ENCODE measurements at places on chromosomes 12 and 14.
A peak's percentile ranks its signal among the peaks of the same experiment; 100 is the strongest.

DNA sequence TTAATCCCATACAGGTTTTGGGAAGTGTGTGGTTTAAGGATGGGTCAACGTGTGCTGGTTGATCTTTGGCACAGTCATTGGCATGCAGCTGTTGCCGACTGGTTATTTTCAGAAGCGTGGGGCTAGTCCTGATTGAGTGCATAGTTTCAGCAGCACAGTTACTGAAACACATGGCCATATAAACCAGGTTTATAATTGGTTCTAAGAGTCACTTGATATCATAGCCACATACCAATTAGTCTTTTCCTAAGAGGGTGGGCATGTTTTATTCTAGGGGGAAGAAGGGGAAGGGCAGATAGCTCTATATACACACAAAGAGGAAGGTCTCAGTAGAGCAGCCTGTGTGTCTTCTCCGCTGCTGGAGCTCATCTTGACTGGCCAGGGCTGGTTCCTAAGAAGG lies 11.0 kb upstream of the RPS6KL1 start:
- H3K4me1 ChIP-seq = peaks cover 13% of the 10 kb centered on the region
- H3K27me3 ChIP-seq = peaks cover 6% of the 10 kb centered on the region
- H3K4me3 ChIP-seq = no peak overlapping the region

DNA sequence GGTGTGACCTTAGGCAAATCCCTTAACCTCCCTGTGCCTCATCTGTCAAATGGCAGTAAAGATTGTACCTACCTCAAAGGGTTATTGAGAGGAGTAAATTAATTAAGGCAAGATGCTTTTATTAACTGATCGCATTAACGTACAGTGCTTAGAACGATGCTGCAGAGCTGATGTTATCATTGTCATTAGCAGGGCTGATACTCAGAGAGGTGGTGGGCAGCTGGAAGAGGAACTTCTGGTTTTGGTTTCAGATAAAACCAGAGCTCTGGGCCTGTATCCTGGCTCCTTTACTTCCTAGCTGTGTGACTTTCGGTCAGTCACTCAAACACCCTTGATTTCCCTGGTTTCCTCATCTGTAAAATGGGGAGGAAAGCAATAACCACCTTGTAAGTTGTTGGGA lies 55.1 kb downstream of the CALM1 start:
- no peak for DNase-seq
- H3K36me3 ChIP-seq = no peaks in the 10 kb centered on the region
- peaks cover 4% of the 10 kb centered on the region for H3K4me1 ChIP-seq

DNA sequence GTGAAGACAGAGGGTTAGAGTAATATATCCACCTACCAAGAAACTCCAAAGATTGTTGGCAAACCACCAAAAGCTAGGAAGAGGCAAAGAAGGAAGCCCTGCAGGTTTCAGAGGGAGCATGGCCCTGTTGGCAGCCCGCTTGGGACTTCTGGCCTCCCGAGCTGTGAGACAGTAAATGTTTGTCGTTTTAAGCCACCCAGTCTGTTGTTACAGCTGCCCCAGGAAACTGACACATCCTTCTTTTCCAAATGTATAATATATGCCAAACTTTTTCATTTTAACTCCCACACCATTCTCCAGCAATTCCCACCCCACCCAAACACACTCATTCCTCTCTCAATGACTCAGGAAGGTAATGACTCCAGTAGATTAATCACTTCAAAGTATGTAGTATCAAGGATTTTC lies 74.0 kb downstream of the RPS29 start:
- no peak overlapping the region for H3K27ac ChIP-seq
- no peaks in the 10 kb centered on the region for H3K27me3 ChIP-seq
- H3K4me1 ChIP-seq = no peaks in the 10 kb centered on the region
- no peak for DNase-seq
- no peaks in the 10 kb centered on the region for H3K36me3 ChIP-seq

GRCh38 chr12:126384026-126384564 lies 1318.9 kb downstream of the AACS start:
- no peak overlapping the region for H3K27ac ChIP-seq
- H3K4me1 ChIP-seq = no peaks in the 10 kb centered on the region
- no peaks in the 10 kb centered on the region for H3K27me3 ChIP-seq
- H3K36me3 ChIP-seq = no peaks in the 10 kb centered on the region
- DNase-seq = no peak

DNA sequence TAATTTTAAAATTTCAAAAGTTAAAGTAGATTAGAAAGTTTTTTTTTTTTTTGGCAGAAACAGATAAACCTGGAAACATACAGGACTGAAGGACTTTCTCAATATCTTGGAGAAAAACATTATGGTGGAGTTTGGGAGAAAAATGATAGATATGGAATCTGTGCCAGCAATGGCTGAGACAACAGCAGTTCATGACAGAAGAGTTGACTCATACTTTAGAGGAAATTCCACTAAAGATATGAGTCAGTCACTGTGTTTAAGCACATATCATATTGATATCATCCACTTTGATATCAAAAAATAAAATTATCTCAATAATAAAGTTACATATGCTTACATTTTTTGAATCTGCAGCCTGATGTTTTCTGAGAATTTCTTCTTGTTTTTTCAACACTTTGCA lies 193.9 kb upstream of the OR4E1 start:
- no peaks in the 10 kb centered on the region for H3K27me3 ChIP-seq
- H3K27ac ChIP-seq = peak overlapping the region; percentile 71
- peaks cover 11% of the 10 kb centered on the region for H3K36me3 ChIP-seq
- H3K4me1 ChIP-seq = peaks cover 25% of the 10 kb centered on the region

DNA sequence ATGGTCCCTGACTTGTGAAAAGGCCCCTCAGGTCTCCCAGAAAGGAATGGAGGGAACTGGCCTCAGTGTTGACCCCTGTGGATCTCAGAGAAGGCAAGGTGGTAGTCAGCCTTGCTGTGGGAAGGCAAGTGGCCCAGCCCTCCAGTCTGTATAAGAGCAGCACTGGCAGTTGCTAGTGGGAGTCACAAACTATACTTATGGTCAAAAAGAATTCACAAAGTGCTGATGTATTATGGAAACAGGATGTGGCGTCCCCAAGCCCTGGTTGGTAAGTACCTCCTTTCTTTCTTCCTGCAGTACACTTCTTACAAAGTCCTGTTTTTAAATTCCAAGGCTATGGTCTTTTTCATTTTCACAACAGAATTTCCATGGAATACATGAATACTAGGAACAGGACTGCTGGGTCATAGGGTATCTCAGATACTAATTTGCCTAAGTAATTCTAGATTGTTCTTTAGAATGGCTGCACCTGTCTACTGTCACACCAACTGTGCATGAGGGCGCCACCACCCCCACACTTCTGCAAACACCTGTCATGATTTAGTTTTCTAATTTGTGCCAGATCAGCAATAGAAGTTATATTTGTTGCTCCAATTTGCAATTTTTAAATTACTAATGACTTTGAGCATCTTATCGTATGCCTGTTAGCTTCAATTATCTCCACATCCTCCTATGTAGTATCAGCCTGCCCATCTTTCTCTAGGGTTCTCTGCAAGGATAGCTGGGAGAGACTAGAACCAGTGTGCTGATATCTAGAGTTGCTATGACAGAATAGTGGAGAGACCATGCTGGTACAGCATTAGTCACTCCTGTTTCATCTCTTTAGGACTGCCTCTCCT lies 40.7 kb upstream of the TMEM263 start:
- peaks cover 31% of the 10 kb centered on the region for H3K4me1 ChIP-seq
- H3K27ac ChIP-seq = peak overlapping the region; percentile 77
- H3K4me3 ChIP-seq = no peak overlapping the region
